Hematopoietic multipotent progenitor cell (in vitro differentiated cells): ENCODE measurements at places on chromosomes 5 and 9. TPM values are rescaled to one million over a fixed set of nuclear protein-coding genes. Genes with fewer than 3 reads are reported as not detected.
A peak's percentile ranks its signal among the peaks of the same experiment; 100 is the strongest.

Gene VCAN
- total RNA-seq, result 5.4 TPM

Gene PDLIM4
- 1.6 TPM for total RNA-seq

GRCh38 chr5:97458851-97459250 is 275.8 kb upstream of the RIOK2 start:
- no peak for DNase-seq

Gene HAPLN1
- not detected for total RNA-seq

GRCh38 chr5:542319-543311 is 18.4 kb upstream of the SLC9A3 start:
- DNase-seq, result no peak

- no peak for DNase-seq
Observed at GRCh38 chr5:150766251-150766650, 7.4 kb upstream of the DCTN4 start.

- peak; percentile 48 for DNase-seq
Observed at GRCh38 chr5:159393854-159394274, 63.6 kb upstream of the IL12B start.

Gene EGFLAM
- total RNA-seq, result under 0.01 TPM

- DNase-seq, result no peak
Observed at GRCh38 chr5:12636209-12636608, 732.0 kb upstream of the CTNND2 start.

Gene TMEM174
- total RNA-seq, result not detected

DNA sequence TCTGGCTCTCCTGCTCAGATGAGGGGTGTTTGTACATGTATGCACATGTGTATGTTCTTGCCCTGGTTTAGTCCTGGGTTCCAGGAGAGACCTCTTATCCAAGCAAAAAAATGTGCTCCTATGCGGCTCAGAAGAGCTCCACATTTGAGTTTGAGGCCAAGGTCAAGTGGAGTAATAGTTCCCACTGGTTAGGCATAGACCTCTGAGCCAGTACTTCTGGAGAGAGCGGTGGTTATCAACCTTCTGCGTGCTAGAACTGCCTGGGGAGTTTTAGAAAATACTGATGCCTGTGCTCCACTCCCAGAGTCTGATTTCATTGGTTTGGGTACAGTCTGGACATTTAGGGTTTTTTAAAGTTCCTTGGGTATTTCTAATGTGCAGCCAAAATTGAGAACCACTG is 51.5 kb downstream of the LIX1 start:
- DNase-seq, result no peak

DNA sequence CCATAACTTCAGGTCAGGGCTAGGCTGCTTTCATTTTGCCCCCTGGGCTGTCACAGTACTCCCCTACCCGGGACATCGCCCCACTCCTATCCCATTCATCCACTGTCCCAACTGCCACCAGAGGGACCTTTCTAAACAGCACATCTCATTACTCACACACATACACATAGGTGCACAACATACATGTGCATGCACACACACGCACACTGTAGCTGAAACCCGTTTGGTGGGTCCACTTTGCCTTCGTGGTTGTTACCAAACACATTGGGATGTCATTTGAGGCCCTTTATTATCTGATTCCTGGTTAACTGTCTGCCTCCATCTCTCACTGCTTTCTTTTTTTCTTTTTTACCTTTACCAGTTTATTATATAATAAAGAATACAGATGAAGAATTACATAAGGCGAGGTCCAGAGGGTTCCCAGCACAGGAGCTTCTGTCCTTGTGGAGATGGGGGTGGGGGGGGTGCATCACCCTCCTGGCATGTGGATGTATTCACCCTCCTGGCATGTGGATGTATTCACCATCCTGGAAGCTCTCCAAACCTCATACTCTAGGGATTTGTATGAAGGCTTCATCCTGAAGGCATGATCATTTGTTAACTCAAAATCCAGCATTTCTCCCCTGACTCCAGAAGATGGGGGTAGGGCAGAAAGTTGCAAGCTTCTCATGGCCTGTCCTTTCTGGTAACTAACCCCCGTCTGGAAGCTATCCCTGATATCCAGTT is 186.0 kb downstream of the GOLPH3 start:
- DNase-seq, result no peak

GRCh38 chr5:67235399-67236110 is 39.0 kb upstream of the CD180 start:
- no peak for DNase-seq

Gene CFAP157
- 0.27 TPM for total RNA-seq

GRCh38 chr5:135323701-135324132 is 75.3 kb downstream of the MACROH2A1 start:
- no peak for DNase-seq

DNA sequence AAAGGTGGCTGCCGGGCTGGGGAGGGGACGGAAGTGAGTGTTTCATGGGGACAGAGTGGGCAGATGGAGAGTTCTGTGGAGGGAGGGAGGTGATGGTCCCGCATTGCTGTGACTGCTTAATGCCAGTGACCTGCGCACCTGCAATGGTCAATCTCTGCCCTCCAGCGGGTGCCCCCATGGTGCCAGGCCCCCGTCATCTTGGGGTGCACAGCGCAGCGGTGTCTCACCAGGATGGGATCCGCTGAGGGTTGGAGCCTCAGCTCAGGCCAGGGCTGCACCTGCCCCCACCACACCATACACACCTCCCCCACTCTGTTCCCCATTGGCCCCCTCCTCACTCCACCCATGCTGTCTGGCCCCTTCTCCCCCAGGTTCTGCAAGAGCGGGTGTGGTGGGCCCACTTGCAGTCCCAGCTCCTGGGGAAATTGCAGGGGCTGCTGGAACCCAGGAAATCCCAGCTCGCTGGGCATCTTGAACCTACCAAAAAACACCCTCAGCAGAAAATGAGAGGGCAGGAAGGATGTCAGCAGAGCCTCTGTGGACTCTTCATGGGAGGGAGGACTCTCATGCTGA is 12.1 kb upstream of the CAMSAP1 start:
- no peak for DNase-seq

Gene ENG
- 17.5 TPM for total RNA-seq
